A549 treated with GW870086 at 1 μM for 4 hours (cell line): ENCODE measurements at places on chromosomes 7 and 10. TPM values are rescaled to one million over a fixed set of nuclear protein-coding genes. Genes with fewer than 3 reads are reported as not detected.

The MYH16 gene
- total RNA-seq: 0.32 to 0.70 TPM (median 0.39 TPM) in 5 replicates

The ATXN7L1 gene
- total RNA-seq: 6.1 to 7.0 TPM (median 6.6 TPM) in 5 replicates

The AMZ1 gene
- 0.02 to 0.05 TPM (median 0.03 TPM) in 3 of 5 replicates, not detected in the others for total RNA-seq

The TFEC gene
- total RNA-seq: not detected in 5 replicates

The RBP3 gene
- total RNA-seq: not detected in 5 replicates

The SEMA3E gene
- 1.9 to 2.6 TPM (median 2.0 TPM) in 5 replicates for total RNA-seq

The KCNK18 gene
- not detected in 5 replicates for total RNA-seq

The FXYD4 gene
- total RNA-seq: not detected in 5 replicates

The CRTAC1 gene
- total RNA-seq: 0.74 to 2.0 TPM (median 1.3 TPM) in 5 replicates

The LEP gene
- not detected in 5 replicates for total RNA-seq

The IGF2BP3 gene
- total RNA-seq: 22.2 to 31.3 TPM (median 28.9 TPM) in 5 replicates

The CALML3 gene
- not detected in 5 replicates for total RNA-seq

The C10orf67 gene
- 0.05 to 0.17 TPM (median 0.08 TPM) in 3 of 5 replicates, not detected in the others for total RNA-seq

The CCDC7 gene
- total RNA-seq: 0.45 to 1.0 TPM (median 0.75 TPM) in 5 replicates

The SHOC2 gene
- total RNA-seq: 15.7 to 20.5 TPM (median 18.5 TPM) in 5 replicates

The VWA2 gene
- total RNA-seq: 0.05 TPM in 1 of 5 replicates, not detected in the others

The CCDC3 gene
- 0.86 to 1.3 TPM (median 0.91 TPM) in 5 replicates for total RNA-seq

The SNX8 gene
- 49.3 to 121 TPM (median 97.7 TPM) in 5 replicates for total RNA-seq

The LRMDA gene
- 2.6 to 6.6 TPM (median 5.3 TPM) in 5 replicates for total RNA-seq

The GPC2 gene
- total RNA-seq: 0.32 to 1.5 TPM (median 0.84 TPM) in 5 replicates

The HOXA2 gene
- total RNA-seq: 0.80 to 0.97 TPM (median 0.86 TPM) in 5 replicates

The PLXNA4 gene
- total RNA-seq: 0.73 to 1.6 TPM (median 1.1 TPM) in 5 replicates

The OPN1SW gene
- not detected in 5 replicates for total RNA-seq

The GSAP gene
- total RNA-seq: 2.9 to 3.6 TPM (median 3.3 TPM) in 5 replicates

The LDB3 gene
- total RNA-seq: 0.03 to 0.07 TPM (median 0.04 TPM) in 4 of 5 replicates, not detected in the other

The STAM gene
- 20.8 to 27.0 TPM (median 24.8 TPM) in 5 replicates for total RNA-seq

The FKBP6 gene
- not detected in 5 replicates for total RNA-seq

The VSTM2A gene
- total RNA-seq: not detected in 5 replicates

The HNRNPF gene
- 305 to 356 TPM (median 349 TPM) in 5 replicates for total RNA-seq

The TAS2R3 gene
- 0.14 TPM in 1 of 5 replicates, not detected in the others for total RNA-seq

The LRRTM3 gene
- total RNA-seq: not detected in 5 replicates

The HOXA5 gene
- total RNA-seq: 3.7 to 5.8 TPM (median 4.7 TPM) in 5 replicates

The PNLIPRP3 gene
- not detected in 5 replicates for total RNA-seq

The WNT8B gene
- total RNA-seq: not detected in 5 replicates

The SLC13A4 gene
- not detected in 5 replicates for total RNA-seq

The CCDC136 gene
- total RNA-seq: 1.1 to 2.3 TPM (median 2.2 TPM) in 5 replicates

The HMX2 gene
- total RNA-seq: 0.14 to 0.25 TPM in 2 of 5 replicates, not detected in the others

The CACNB2 gene
- not detected in 5 replicates for total RNA-seq

The OR2A7 gene
- total RNA-seq: not detected in 5 replicates

The CADPS2 gene
- 0.07 to 0.09 TPM (median 0.09 TPM) in 4 of 5 replicates, not detected in the other for total RNA-seq

The ZDHHC6 gene
- 27.1 to 30.3 TPM (median 28.3 TPM) in 5 replicates for total RNA-seq

The SMO gene
- 11.5 to 16.2 TPM (median 13.6 TPM) in 5 replicates for total RNA-seq

The COBL gene
- 3.3 to 5.4 TPM (median 5.0 TPM) in 5 replicates for total RNA-seq

The AKR1C1 gene
- 445 to 630 TPM (median 590 TPM) in 5 replicates for total RNA-seq

The OIT3 gene
- total RNA-seq: 0.07 to 0.34 TPM in 2 of 5 replicates, not detected in the others
